ENCODE measurements at places on chromosomes 16 and 17.

DNA sequence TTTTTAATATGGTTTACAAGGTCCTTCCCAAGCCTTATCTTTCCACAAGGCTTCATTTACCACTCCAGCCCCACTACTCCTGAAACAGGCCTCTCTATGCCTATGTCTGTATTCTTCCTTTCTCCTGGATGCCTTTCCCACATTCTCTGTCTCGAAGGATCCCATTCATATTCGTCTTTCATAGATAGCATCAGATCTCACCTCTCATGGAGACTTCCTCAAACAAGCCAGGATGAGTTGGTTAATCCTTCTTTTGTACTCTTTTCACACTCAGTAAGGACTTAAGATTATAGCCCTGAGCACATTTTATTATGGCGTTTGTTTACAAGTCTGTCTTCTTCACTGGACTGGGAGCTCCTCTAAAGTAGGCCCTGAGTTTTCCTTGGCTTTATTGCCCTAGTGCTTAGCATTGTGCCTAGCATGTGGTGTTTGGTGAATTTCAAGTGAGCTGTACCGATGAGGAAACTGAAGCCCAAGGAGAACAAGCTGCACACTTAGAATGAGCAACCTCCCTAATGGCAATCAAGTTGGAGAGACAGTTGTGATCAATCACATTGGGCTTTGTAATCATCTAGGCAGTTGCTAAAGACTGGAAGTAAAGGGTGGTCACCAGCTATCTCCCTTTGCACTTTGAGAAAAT, 10.0 kb upstream of the TBX4 start:
- no peak for ATAC-seq

DNA sequence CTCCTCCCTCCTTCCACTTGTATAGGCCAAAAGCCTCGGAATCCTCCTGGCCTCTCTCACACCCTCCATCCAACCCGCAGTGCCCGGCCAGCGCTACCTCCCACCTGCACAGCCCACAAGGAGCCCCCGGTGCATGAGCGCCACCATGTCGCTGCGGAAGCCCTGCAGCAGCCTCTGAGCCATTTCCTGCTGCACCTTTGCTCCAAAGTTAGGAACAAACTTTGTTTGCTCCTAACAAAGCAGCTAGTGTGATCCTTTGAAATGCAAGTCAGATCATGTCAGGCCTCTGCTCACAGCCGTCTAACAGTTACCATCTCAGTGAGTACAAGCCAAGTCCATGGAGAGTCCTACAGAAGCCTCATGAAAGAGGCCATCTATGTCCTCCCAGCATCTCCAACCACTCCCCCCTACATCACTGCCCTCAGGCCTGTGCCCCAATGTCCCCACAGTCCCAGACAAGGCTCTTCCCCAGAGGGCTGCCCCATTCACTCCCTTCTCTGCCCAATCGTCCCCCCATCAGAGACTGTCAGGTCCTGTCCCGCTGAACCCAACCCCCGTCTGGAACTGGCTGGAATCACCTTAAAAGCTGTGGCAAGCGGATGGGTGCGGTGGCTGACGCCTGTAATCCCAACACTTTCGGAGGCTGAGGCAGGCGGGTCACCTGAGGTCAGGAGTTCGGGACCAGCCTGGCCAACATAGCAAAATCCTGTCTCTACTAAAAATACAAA, 7.5 kb downstream of the DCAKD start:
- ATAC-seq: no peak

- no peak for ATAC-seq
These were observed 610 bp downstream of the C16orf74 start for GRCh38 chr16:85750146-85750826.

DNA sequence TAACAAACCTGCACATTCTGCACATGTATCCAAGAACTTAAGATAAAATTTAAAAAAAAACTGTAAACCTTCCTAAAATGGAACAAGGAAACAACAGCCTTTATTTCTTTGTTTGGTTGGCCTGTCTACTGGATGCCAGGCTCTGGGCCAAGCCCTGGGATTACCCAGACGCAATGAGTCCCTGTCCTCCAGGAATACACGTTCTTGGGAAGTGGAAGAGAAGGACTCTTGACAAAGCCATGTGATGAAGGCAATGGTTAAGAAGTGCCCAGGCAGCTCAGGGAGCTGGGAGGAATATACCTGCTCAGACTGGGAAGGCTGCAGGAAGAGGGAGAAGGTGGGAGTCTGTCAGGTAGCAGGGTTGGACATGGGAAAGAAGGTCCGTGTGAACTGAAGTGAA, 115.4 kb downstream of the AXIN2 start:
- no peak for ATAC-seq

GRCh38 chr16:83772806-83773205, 35.0 kb upstream of the HSBP1 start:
- ATAC-seq: no peak

DNA sequence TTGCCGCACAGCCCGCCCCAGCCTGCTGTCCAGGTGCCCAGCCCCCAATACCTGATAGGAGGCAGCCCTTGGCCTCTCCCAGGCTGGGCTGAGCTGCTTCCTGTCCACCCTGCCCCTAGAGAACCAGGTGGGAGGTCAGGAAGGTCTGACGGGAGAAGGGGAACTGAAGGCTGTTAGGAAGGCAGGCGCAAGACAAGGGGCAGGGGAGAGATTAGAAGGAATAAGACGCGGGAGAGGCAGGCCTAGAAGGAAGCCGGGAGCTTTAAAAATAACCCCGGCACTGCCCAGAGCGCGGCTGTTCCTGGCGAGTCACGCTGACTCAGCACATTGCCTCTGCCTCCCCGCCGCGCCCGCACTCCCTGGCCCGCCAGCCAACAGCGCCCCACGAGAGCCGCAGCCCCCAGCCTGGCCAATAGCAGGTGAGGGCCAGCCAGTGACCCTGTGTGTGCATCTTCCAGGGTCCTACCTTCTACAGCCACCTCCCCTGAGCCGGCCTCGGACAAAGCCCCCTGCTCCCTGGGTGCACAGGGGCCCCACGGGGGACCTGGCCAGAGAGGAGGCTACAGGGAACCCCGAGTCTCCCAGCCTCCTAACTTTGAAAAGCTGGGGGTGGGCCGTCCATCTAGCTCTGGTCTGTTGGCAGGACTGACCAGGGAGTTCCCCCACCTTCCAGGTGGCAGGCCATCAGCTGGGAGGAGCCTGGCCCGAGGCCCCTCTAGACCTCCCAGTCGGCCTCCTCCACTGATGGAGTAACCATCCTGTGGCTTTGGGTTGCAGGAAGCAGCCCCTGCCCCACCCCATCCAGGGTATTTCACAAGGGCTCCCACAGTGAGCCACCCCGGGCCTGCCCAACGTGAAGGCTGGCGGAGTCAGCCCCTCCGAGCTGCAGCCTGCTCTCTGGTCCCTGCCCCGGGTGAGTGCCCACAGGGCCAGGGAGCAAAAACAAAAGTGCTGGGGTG, 4.0 kb downstream of the MAFG start:
- no peak for ATAC-seq
